ENCODE measurements at places on chromosomes 7 and 10.

- no peak for DNase-seq
Measured at GRCh38 chr7:28483908-28484605, 71.7 kb downstream of the CREB5 start.

GRCh38 chr10:26860102-26860442 lies 686 bp downstream of the ABI1 start:
- DNase-seq: peak; percentile 80

- no peak for DNase-seq
Measured at GRCh38 chr7:25059576-25059975, 65.5 kb downstream of the CYCS start.

- no peak for DNase-seq
Measured at GRCh38 chr7:98617960-98618418, 904 bp downstream of the NPTX2 start.

DNA sequence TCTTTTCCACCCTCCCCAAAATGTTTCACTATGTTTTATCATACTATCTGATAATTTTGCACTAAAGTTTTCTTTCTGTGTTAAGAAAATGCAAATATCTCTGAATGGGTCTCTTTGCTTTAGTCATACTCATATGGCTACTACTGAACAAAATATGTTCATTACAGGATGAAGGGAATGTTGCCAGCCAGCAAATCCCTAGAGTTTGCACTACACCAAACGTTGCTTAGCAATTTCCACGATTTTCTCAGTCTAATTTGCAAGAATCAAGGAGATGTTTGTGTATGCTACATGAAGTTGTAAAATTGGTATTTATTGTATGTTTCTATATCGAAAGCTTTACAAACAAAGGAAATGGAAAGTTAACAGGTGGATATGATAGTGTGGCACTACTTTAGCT lies 10.6 kb upstream of the MAGI2 start:
- DNase-seq: no peak

DNA sequence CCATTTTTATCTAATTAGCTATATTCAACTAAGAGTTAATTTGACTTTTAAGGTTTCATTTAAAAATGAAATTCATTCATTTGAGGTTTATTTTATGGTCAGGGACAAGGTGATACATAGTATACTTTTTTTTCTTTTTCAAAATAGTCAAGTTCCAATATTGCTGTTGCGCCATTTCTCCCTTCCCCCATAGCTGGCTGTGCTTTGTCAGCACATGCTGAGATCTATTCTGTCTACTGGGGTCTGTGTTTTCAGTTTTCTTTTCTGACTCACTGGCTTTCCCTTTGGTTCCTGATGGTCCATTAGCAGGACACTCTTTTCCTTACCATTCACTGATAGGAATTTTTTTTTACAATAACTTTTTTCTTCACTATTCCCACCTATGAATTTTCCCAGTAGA lies 336.4 kb upstream of the TMEM229A start:
- DNase-seq: no peak

- no peak for DNase-seq
Measured at GRCh38 chr7:105800849-105801534, 75.4 kb downstream of the ATXN7L1 start.

DNA sequence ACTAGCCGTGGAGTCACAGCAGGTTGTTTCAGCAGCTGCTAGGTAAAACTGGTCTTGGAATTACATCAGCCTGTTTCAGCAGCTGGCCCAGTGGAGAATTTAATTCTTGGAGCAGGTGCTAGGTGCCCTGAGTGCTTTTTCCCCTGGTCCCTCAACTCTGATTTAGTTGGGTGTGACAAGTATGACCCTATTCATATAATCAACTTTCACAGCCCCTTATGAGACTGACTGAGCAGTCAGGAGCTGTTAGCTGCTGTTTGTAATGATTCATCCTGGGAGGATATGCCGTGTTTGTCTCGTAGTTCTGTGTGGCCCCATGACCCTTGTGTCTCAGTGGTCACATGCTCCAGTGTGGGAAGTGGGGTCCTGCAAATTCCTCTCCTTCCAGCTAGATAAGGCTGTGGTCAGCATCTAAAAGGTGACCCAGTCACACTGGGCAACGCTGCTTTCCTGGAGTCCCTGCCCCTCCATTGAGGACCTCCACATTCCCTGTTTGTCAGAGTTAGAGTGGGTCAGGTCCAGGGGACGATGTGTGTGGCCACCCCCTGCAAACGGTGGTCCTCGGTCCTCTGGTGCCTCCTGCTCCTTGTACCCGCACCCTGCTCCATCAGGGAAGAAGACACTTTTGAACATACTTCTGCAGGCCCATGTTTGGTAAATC lies 28.3 kb downstream of the TBATA start:
- no peak for DNase-seq

GRCh38 chr10:117239051-117239450 lies 1.9 kb upstream of the SLC18A2 start:
- no peak for DNase-seq

- no peak for DNase-seq
Measured at GRCh38 chr10:84607044-84607443, 278.7 kb downstream of the CCSER2 start.

DNA sequence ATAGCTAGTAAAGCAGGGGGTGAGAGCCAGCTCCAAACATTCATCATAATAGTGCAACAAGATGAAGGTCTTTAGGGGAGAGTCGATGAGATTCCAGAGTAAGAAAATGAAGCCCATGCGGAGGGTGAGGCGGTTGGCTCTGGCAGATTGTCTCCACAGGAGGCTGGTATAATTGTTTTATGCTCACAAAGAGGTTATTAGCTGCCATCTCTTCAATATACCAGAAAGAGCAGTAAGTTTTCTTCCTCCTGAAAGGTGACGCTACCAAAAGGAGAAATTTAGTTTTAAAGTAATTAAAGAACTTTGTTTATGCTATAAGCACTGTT lies 59.2 kb upstream of the KCNIP2 start:
- DNase-seq: no peak

GRCh38 chr7:114988755-114989375 lies 67.0 kb downstream of the MDFIC start:
- no peak for DNase-seq

DNA sequence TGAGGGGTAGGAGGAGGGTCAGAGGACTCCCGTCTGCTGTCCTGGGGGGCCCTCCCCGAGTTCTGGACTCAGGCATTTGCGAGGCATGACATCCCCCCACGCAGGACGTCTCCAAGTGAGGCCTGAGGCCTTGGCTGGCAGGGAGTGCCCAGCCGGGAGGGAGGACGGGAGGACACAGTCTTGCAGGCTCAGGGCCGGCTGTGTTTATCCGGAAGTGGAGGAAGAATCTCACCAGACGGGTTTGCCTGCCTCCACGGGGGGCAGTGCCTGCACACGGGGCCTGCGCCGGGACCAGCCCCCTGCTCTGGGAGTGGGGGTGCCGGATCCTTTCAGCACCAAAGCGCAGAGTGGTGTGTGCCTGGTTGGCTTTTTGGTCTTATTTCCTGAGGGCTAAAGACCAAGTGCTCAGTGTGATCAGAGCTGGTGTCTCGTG lies 10.9 kb downstream of the PWWP2B start:
- no peak for DNase-seq

- no peak for DNase-seq
Measured at GRCh38 chr10:70874061-70874460, 14.3 kb downstream of the PCBD1 start.
